Activated naive CD8-positive, alpha-beta T cell treated with anti-CD3 and anti-CD28 coated beads, Interleukin-2, amount 10 ng/mL, durations not matched to agents 7 days and 5 days (primary cell): ENCODE measurements at places on chromosomes 3 and 15. TPM values are rescaled to one million over a fixed set of nuclear protein-coding genes. Genes with fewer than 3 reads are reported as not detected.

The PRR20G gene
- not detected for total RNA-seq

The CCK gene
- total RNA-seq: not detected

- no peak for DNase-seq
Measured at GRCh38 chr3:76912841-76913383, 127.0 kb upstream of the ROBO2 start.

DNA sequence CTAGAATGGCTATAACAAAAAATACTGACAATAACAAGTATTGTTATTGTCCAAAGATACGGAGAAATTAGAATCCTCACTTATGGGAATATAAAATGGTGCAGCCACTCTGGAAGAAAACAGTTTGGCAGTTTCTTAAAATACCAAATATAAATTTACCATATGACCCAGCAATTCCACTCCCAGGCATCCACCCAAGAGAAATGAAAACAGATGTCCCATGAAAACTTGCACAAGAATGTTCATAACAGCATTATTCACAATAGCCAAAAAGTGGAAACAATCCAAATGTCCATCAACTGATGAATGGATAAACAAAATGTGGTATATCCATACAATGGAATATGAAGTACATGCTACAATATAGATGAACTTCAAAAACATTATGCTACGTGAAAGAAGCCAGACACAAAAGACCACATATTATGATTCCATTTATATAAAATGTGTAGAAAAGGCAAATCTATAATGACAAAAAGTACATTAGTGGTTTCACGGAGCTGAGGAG is 9.4 kb downstream of the AAGAB start:
- DNase-seq: no peak

DNA sequence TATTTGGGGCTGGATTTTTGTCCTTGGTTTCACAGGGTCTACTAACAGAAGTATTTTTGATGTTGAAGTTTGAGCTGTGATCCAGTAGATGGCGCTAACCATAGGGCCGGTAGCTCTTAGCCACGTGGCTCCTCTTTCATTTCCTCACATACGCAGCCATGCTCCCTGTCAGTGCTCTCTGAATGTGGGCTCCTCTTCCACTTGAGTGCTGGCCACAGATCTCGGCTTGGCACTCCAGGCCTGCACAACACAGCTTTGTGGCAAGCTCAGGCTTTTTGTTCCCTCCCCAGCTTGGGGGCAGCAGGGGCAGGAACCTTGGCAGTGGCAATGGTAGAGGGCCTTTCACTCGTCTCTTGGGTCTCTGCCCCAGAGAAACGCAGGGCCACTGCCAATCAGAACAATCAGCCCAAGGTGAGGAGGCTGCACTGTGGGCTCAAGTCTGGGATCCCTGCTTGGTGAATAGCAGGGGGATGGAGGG is 18.6 kb upstream of the DNAAF4 start:
- DNase-seq: no peak
